Activated naive CD8-positive, alpha-beta T cell treated with anti-CD3 and anti-CD28 coated beads, Interleukin-2, amount 50 U/mL, for 24 hours (primary cell): ENCODE measurements at places on chromosomes 12 and 14.
A peak's percentile ranks its signal among the peaks of the same experiment; 100 is the strongest.

DNA sequence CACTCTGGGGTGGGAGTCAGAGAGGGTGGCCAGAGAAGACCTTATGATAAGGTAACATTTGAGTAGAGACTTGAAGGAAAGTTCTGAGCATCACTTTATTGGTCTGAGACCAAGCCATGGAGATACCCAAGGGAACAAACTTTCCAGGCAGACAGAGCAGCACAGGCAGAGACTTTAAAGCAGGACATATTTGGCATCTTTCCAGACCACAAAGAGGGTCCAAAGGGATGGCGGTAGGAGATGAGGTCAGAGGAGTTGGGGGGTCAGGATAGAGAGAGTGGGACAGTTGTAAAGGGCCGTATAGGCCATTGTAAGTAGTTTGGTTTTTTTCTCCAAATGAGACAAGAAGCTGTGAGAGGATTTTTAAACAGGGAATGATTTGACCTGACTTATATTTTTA lies 344.4 kb downstream of the SEC23A start:
- H3K36me3 ChIP-seq: no peaks in the 10 kb centered on the region

DNA sequence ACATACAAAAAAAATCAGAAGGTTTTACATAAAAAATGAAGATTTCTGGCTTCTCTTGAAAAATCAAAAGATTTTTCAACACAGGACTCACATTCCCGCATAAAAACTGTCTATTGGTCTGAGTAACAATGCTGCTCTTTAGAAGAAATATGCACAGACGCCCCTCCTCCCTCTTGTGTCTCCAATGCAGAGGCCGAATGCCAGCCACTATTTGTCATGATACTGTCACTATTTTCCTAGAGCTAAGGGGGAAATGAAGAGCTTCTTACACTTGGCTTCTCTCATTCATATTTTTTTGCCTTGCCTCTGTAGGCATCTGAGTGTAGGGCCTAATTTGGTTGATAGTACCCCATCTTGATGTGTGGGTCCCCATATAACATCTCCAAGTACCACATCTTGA lies 98.0 kb downstream of the BBS10 start:
- H3K4me3 ChIP-seq: no peak overlapping the region
- H3K27me3 ChIP-seq: peaks cover 22% of the 10 kb centered on the region
- H3K36me3 ChIP-seq: no peaks in the 10 kb centered on the region
- no peak overlapping the region for H3K27ac ChIP-seq
- no peak for DNase-seq

- no peak overlapping the region for H3K27ac ChIP-seq
- DNase-seq: no peak
- H3K36me3 ChIP-seq: no peaks in the 10 kb centered on the region
These were observed 20.2 kb upstream of the P2RX7 start for GRCh38 chr12:121112496-121112895.

- H3K4me3 ChIP-seq: no peak overlapping the region
- no peaks in the 10 kb centered on the region for H3K36me3 ChIP-seq
- no peak overlapping the region for H3K27ac ChIP-seq
- no peaks in the 10 kb centered on the region for H3K27me3 ChIP-seq
- peaks cover 30% of the 10 kb centered on the region for H3K4me1 ChIP-seq
- no peak for DNase-seq
These were observed 310.8 kb downstream of the BCL11B start for GRCh38 chr14:98961191-98961590.

- peaks cover under 1% of the 10 kb centered on the region for H3K36me3 ChIP-seq
- H3K4me1 ChIP-seq: no peaks in the 10 kb centered on the region
- H3K27ac ChIP-seq: no peak overlapping the region
- no peak for DNase-seq
These were observed 50.2 kb upstream of the SMCO2 start for GRCh38 chr12:27396216-27396815.

GRCh38 chr14:50750323-50750722 lies 80.6 kb downstream of the NIN start:
- no peak for DNase-seq
- no peak overlapping the region for H3K4me3 ChIP-seq
- H3K4me1 ChIP-seq: peaks cover 8% of the 10 kb centered on the region
- no peaks in the 10 kb centered on the region for H3K27me3 ChIP-seq

DNA sequence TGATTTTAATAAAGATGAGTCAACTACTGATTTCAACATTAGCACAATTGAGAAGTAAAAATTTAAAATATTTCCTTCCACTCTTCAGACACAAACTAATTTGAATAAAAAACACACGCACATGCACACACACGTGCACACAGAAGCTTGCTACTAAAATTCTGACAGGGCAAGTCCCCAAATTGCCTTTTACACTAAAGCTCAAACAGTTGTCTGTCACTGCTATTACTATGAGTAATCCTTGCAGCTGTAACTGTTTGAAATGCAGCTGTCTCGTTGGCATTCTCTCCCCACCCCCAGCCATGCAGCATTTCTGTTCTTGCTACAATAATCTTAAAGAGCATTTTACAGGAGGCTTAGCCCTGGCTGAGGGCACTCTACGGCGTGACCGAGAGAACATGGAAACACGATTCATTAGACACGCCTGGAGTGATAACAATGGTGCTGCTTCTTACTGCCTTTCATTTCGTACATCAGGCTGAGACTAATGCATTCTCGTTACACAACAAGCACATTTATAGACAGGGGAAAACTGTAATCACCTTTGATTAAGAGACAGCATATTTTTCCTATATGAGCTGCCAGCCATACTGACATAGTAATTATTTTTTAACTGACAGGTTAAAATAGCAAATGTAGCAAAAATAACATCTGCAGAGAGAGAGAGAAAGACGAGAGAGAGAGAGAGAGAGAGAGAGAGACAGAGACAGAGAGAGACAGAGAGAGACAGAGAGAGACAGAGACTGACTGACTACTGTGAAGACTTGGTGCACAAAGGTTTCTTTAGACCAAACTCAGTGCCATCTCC lies 153.8 kb downstream of the MED13L start:
- H3K4me1 ChIP-seq: peaks cover 64% of the 10 kb centered on the region
- DNase-seq: peak; percentile 42
- no peaks in the 10 kb centered on the region for H3K27me3 ChIP-seq
- H3K27ac ChIP-seq: no peak overlapping the region

GRCh38 chr14:21063479-21063878 lies 5.9 kb downstream of the RNASE8 start:
- H3K27ac ChIP-seq: no peak overlapping the region
- no peak overlapping the region for H3K4me3 ChIP-seq
- no peaks in the 10 kb centered on the region for H3K36me3 ChIP-seq
- no peak for DNase-seq
- H3K4me1 ChIP-seq: peaks cover under 1% of the 10 kb centered on the region
- H3K27me3 ChIP-seq: peaks cover 44% of the 10 kb centered on the region

DNA sequence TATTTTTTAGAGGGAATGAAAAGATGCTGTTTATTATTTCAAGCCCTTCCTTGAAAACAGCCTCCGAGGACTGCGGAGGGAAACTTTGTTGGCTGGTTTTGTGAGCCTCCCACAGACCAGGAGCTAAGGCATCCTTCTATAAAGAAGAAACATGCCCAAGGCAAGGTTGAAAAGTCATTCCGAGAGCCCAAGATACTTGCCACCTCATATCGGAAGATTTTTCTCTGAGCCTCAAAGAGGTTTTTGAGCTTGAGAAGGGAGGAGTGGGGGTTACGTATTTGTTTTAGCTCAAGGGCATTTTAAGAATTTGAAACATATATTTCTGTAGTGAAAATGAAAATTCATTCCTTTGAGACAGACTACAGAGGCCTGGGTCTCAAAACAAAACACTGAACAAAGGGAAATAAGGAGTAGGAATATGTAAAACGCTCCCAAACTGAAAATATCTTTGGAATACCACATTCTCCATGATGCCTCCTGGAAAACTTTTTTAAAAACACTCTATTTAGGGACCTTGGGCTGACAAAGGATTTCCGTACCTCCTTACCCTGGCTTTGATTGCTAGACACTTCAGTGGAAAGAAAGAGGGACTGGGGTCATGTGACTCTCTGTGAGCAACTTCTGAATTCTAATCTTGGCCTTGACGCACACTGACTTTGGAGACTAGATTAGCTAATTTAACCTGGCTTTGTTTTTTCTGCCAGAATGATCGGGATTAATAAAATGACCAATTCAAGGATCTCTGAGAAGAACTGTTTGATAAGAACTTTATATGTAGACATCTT lies 180.9 kb downstream of the SRGAP1 start:
- H3K4me3 ChIP-seq: no peak overlapping the region
- no peaks in the 10 kb centered on the region for H3K36me3 ChIP-seq
- no peaks in the 10 kb centered on the region for H3K4me1 ChIP-seq
- H3K27ac ChIP-seq: no peak overlapping the region
- DNase-seq: no peak

DNA sequence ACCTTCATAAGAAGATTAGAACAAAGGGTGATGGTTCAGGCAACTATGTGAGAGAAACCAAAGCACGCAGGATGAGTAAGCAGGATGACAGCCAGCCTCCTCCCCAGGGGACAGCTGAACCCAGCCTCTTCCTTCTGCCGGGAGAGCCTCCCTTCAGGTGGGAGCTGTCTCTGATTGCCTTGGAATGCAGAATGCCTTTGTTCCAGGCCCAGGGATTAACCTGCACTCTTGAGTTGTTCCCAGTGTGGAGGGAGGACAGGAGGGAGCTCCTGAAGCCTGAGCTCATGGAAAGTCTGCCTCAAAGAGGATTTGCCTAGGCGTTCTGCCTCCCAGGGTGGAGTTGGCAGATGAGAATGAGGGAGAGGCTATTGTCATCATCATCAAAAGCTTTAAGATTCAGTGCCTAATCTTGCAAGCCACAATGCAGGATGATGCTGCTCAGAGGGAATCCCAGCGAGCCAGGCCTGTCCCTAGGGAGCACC lies 3.6 kb upstream of the KRT6A start:
- no peak overlapping the region for H3K27ac ChIP-seq
- H3K36me3 ChIP-seq: no peaks in the 10 kb centered on the region
- H3K27me3 ChIP-seq: peaks cover 14% of the 10 kb centered on the region
- H3K4me3 ChIP-seq: no peak overlapping the region
- DNase-seq: no peak
- H3K4me1 ChIP-seq: no peaks in the 10 kb centered on the region
